ENCODE measurements at places on chromosomes 12 and 14.

DNA sequence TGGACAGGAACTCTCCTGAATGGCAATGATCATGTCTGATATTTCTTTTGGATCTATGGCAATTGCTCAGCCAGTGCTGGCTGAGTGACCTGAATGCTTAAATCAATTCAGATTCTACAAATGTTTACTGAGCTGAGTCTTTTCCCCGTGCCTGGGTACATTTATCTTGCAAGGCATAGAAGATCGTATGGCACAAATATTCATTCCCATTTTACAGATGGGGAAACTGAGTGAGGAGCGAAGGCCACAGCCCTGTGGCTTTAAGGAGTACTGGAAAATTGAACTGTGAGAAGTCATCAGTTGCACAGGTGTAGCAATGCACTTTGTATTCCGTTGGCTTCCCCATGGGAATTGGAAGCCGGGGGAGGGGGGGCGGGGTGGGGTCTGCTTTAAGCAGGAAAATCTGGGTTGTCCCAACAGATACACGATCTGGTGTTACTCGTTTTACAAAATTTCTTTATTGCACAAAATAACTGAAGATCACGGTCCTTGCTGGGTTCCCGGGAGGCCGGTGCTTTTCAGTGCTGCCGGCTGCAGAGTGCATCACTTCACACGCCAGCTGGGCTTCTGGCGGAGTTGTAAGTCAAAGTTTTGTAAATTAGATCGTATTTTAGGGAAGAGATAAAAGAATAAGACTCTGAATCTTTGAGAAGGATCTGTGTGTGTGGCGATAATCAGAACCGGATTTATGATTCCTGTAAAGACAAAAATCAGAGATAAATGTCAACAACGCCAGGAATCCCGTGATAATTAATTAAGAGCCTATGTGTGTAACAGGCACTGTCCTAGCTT, 75.0 kb upstream of the MAP1LC3B2 start:
- DNase-seq: no peak

DNA sequence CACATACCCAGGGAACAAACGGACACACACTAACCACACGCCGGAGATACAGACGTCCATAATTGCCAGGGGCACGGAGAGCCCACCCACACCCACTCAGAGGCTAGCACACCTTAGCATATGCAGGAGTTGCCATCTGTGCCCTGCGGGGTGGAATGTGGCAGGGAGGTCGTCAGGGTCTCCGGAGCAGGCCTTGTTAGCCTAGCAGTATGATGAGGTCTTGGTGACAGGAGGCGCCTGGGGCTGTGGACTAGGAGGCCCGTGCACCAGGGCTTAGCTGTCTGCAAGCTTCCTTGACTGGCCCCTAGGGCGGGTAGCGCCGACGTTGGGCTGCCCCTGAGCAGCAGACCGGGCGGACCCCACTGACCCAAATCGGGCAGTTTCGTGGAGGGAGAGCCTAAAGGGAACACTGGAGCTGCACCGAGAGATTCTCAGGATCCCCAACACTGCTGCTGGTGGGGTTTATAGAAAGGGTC, 10.0 kb downstream of the STAC3 start:
- no peak for DNase-seq

- peak; percentile 84 for DNase-seq
Measured at GRCh38 chr14:64645220-64645892, 58.9 kb upstream of the PLEKHG3 start.

DNA sequence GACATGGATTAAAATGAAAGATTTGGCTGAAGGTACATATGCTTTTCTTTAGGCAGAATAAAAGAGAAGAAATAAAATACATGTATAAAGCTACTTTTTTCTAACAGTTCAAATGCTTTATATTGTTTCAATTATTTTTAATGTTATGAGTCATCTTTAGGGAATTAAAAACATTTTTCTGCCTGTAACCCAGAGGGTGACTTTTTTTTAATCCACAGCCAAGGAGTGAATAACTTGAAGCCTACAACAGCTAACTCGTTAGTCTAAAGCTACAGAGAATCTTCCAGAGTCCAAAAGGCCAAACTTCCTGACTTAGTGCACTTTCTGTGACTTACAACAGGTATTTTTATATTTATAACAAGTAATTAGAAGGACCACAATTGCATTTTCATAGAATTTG, 151.6 kb downstream of the SEC23A start:
- no peak for DNase-seq

DNA sequence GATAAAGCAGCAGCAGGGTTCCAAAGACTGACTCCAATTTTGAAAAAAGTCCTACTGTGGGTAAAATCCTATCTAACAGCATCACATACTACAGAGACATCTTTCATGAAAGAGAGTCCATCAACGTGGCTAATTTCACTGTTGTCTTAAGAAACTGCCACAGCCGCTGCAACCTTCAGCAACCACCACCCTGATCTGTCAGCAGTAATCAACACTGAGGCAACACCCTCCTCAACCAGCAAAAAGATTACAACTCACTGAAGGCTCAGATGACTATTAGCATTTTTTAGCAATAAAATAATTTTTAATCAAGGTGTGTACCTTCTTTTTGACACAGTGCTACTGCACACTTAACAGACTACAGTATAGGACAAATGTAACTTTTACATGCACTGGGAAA, 6.6 kb downstream of the CAPRIN2 start:
- DNase-seq: no peak

DNA sequence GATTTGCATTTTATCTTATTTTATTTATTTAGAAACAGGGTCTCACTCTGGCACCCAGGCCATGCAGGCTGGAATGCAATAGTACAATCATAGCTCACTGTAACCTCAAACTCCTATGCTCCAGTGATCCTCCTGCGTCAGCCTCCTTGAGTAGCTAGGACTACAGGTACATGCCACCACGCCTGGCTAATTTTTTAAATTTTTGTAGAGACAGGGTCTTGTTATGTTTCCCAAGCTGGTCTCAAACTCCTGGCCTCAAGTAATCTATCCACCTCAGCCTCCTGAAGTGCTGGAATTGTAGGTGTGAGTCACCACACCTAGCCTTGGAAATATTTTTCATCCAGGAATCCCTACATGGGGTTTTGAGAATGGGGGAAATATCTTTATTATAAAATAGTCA, 84.6 kb downstream of the MAPKAPK5 start:
- peak; percentile 6 for DNase-seq

- no peak for DNase-seq
Measured at GRCh38 chr12:66345956-66346355, 43.7 kb downstream of the HELB start.

GRCh38 chr12:128823216-128823915, 392 bp downstream of the SLC15A4 start:
- DNase-seq: peak; percentile 59

GRCh38 chr12:120546050-120546386, 11.9 kb downstream of the RNF10 start:
- DNase-seq: no peak

GRCh38 chr14:61927060-61927459, 164.8 kb downstream of the SNAPC1 start:
- DNase-seq: peak; percentile 85

DNA sequence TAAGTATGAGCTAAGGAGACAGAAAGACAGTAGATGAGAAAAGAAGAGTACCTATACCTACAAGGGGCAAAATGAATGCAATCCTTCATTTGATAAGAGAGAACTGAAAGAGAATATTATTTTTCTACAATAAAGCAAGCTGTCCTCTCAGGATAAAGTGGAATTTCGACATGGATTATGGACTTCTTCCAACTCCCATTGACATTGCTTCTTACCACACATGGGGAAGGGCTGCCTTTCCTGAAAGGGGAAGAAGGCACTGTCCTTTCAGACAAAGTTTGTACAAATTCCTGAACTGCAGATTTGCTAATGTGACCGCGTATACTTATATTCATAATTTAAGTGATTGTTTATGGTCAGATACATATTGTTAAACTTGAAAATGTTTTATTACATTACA, 4.3 kb upstream of the HEBP1 start:
- no peak for DNase-seq

- peak; percentile 41 for DNase-seq
Measured at GRCh38 chr12:72274931-72275330, 2.8 kb downstream of the TRHDE start.

GRCh38 chr14:55101698-55102097, 27.4 kb upstream of the LGALS3 start:
- no peak for DNase-seq

DNA sequence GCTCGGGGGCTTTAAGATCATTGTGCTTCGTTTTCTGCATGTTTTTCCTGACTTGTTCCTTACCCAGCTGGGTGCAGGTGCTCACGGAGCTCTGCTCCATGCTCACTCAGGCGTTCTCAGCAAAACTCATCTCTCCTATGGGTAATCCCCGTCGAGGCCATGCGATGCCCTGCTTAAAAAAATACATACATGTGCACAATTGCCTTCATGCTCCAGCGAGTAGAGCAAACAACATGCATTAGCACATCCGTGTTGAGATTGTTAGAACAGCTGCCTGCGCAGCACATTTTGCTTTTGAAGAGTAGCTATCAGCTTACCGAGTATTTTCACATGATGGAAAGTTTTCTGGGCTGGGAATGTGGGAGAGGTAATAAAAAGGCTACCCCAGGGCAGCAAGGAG, 16.2 kb downstream of the AACS start:
- DNase-seq: peak; percentile 52

DNA sequence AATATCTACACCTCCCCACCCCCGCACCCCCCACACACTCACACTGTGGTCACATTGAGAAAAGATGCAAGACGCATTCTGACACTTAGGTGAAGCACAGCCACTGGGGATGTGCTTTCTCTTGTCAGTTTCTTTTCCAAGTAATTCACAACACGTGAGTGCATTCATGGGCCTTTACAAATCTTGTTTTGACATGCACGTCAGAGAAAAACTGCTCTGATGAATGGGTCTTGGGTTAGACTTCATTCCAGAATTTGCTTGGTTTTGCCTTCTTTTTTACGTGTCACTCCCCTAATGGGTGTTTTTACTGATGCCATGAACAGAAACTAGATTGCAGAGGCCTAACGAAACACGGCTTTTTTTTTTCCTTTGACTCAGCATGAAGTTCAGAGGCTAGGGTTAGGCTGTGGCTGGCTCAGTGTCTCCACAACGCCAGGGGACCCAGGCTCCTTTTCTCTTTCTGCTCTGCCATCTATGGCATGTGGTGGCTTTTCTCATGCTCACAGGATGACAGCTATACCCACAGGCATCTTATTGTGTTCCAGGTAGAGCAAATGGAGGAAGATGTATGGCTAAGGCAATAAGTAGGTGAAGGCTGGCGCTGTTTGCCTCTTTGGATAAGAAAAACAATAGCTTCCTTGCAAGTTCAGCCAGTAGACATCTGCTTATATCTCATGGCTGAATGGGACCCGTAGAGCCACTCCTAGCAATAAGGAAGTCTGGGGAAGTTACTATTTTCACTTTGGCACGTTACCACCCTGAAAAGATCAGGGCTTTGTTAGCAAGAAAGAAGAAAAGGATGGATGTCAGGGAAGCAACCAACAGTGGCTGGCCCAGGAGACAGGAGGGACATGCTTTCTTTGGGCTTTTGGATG, 253.3 kb downstream of the SLC15A4 start:
- no peak for DNase-seq

GRCh38 chr12:91562476-91562875, 379.9 kb upstream of the DCN start:
- peak; percentile 37 for DNase-seq

GRCh38 chr12:452667-453210, 7.0 kb upstream of the B4GALNT3 start:
- no peak for DNase-seq

- DNase-seq: no peak
Measured at GRCh38 chr12:109995361-109995685, 845 bp downstream of the GIT2 start.

DNA sequence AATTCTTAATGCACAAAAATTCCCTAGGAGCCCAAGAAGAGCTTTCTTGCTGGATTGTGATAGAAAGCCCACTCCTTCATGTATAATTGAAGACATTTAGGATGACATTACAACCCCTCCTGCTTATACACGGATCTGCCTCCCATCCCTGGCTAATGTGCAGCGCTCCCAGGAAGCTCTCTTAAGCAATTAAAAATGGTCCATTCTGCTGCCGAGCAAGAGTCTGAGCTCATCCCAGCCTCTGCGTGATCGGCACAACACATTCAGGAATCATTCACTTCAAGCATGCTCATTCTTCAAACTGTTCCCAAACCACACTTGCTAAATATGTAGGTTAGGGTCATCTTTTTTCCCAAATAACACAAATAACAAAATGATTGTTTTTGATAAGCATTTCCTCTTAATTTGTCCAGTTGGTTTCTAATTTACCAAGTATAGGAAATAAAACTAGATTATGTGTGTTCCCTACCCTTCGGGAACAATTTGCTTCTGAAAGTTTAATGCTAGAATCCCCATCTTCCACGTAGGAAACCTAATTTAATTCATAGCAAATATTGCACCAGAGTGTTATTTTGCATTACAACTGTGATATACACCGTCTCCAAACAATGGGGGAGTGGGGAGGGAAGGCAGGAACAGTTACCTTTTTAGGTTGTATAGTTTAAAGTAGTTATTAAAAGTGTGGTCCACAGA, 17.3 kb upstream of the TMEM233 start:
- no peak for DNase-seq

- DNase-seq: no peak
Measured at GRCh38 chr12:24133384-24133783, 183.9 kb upstream of the SOX5 start.

- DNase-seq: peak; percentile 4
Measured at GRCh38 chr12:83042441-83043200, 355.9 kb downstream of the TMTC2 start.

DNA sequence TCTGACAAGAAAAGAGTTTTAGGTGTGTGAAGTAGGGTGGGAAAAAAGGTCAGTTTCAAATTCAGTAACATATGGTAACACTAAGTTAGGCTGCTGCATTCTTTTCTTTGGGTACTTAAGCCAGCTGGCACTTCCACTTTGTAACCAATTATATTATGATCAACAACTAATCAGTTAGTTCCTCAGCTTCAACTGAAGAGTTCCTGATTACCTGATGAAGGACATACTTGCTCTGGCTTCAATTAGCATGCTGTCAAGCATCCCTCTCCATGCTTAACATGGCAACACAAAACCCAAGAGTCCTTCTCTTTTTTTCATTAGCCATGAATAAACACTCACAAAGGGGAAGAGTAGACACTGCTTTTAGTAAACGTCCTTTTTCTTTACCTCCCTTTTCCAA, 6.8 kb upstream of the KANSL2 start:
- DNase-seq: no peak

DNA sequence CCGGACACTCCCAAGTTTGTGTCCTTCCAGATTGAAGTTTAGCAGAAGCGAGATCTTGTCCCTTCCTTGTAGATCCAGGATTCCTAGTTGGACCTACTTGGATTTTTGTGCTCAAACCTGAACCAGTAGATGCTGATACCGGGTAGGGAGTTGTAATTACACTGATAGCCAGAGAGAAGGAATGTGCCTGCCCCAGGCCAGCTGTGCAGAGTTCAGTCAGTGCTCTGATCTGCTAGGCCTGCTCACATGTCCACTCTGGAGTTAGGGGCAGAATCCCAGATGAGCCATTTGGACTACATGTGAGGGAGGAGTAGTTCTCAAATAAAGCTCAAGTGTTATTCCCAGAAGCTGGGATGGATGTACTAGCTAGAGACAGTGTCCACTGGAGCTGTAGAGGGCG, 65.7 kb downstream of the PRKCH start:
- no peak for DNase-seq

- DNase-seq: peak; percentile 44
Measured at GRCh38 chr12:95548056-95548538, 3.2 kb downstream of the USP44 start.

Measured in kidney tubule cell (primary cell).